ENCODE measurements at places on chromosomes 1 and 21.
A peak's percentile ranks its signal among the peaks of the same experiment; 100 is the strongest.

- DNase-seq: no peak
Measured at GRCh38 chr1:239056940-239057339, 329.4 kb upstream of the CHRM3 start.

DNA sequence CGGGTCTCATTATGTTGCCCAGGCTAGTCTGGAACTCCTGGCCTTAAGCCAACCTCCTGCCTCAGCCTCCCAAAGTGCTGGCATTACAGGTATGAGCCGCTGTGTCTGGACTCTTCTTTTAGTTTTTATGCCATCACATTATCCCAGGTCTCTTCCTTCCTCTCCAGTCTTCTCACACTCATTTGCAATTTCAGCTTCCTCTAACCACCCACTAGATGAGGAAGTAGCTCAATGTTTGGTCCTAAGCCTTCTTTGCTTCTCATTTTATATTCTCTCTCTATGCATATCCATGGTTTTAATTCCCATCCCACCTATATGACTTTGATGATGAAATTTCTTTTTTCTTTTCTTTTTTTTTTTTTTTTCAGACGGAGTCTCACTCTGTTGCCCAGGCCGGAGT is 3.1 kb upstream of the ZBTB8A start:
- DNase-seq: peak; percentile 5

- DNase-seq: no peak
Measured at GRCh38 chr21:30391492-30392025, 4.3 kb upstream of the KRTAP13-1 start.

GRCh38 chr1:228100822-228101613 is 2.1 kb downstream of the C1orf35 start:
- DNase-seq: no peak

DNA sequence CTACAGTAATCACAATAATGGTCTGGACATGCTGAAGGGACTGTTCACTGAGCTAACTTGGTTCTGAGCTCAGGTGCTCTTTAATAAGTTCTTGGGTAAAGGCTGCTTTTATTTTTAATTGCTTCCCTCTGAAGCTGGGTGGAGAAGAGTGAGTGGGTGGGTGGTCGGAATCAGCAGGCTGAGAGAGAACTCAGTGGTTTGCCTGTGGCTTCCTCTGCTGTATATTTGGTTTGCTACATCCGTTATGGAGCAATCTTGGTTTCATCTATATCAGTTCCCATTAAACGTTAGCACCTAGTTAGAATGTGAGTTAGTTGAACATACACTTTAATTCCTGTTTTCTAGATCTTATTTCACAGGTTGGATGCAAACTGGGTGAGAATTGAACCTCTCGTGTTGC is 23.3 kb downstream of the CNIH4 start:
- DNase-seq: peak; percentile 84

GRCh38 chr1:46764402-46764801 is 34.4 kb upstream of the CYP4B1 start:
- DNase-seq: no peak

GRCh38 chr1:9270290-9270883 is 22.3 kb upstream of the SPSB1 start:
- DNase-seq: no peak

DNA sequence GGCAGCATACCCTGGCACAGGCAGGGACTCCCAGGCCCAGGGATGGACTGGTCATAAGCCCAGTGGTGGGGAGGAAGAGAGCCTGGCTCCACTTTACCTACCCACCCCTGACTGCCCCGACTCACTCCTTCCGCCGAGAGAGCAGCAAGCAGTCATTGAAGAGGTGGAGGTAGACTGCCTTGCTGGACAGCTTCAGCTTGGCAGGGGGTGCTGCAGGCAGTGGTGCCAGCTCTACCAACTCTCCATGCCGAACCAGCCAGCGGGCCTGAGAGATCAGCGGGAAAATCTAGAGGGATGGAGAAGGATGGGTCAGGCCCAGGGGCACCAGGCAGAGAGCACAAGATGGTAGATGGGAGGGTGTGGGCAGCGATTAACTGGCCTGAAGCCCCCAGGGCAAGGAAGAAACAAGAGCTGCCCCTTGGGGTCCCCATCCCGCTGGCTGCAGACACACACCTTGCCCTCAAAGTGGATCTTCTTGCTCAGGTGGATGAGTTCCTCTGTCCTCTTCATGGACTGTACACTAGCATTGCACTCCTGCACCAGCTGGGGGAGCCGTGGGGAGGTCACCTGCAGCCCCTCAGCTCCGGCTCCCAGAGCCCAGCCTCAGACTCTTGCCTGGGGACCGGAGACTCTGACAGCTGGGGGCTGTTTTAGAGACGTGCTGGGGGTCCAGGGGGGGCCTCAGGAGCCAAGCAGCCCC is 7.7 kb downstream of the ARHGEF19 start:
- DNase-seq: no peak

- no peak for DNase-seq
Measured at GRCh38 chr21:42401154-42401553, 2.5 kb upstream of the UBASH3A start.

- no peak for DNase-seq
Measured at GRCh38 chr1:55867304-55867843, 652.2 kb upstream of the USP24 start.

- no peak for DNase-seq
Measured at GRCh38 chr1:235622936-235623779, 26.4 kb downstream of the GNG4 start.

DNA sequence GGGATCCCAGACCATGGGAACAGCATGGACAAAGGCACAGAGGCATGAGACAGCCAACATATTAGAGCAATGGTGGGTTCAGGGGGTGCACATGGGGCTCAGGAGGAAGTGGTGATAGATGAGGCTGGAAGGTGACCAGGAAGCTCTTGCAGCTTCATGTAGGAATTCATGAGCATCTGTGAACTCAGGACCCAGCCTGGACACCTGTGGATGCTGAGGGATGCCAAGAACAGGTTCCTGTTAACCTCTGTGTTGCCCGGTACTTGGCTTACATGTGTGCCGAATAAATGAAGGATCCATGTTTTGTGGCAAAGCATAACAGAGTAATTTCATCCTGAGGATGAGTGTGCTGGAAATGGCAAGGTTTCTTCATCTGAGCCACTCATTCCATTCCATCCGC is 9.3 kb upstream of the SSBP3 start:
- DNase-seq: no peak

DNA sequence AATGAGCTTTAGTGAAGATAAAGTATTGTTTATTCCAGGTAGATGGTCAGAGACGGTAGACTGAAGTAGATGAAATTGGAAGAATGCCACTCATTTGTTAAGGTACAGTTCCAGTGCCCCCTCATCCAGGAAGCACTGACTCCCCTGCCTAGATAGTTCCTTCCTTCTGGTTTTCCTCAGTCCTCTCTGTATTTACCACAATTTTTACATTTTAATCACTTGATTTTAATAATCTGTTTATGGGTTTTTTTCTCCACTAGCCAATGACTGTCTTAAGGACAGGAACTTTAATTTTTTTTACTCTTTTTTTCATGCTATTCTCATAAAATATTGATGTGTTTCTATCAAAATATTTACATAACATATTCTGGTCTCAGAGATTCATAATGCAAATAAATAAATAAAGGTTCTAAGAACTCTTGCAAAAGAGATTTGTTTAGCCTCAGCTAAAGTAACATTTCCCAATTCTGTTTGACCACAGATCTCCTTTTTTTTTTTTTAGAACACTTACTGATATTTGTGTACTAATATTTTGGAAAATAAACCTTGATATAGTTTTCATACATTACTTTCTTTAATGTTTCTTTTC is 651.6 kb downstream of the PLPP3 start:
- DNase-seq: no peak

- no peak for DNase-seq
Measured at GRCh38 chr1:196494766-196495165, 113.5 kb downstream of the KCNT2 start.

DNA sequence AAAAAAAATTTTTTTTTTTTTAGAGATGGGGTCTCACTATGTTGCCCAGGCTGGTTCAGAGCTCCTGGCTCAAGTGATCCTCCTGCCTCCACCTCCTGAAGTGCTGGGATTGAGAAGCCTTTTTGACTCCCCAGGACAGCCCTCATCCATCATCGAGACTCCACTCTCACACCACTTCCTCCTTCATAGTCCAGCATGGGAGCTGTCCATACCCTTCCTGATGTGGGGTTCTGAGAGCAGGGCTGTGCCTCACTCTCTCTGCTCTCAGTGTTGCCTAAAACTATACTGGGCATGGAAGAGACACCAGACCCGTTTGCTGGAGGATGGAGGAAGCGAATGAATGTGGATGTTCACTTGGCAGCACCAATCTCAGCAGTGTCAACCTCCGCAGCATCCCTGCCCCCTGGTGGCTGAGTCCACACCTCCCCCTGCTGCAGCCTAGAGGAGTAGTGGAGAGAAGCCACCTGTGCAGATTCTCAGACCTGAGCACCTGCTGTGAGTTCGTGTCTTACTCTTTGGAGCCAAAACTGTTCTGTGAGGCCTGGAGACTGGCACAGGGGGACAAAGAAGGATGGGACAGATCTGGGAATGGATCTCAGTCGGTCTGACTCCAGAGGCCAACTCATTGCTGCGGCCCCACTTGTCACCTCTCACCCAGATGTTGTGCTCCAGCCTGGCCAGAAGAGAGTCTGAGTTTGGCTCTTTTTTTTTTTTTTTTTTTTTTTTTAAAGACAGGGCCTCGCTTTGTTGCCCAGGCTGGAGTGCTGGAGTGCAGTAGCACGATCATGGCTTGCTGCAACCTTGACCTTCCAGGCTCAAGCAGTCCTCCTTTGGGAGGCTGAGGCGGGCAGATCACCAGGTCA is 17.7 kb downstream of the TINAGL1 start:
- DNase-seq: no peak

DNA sequence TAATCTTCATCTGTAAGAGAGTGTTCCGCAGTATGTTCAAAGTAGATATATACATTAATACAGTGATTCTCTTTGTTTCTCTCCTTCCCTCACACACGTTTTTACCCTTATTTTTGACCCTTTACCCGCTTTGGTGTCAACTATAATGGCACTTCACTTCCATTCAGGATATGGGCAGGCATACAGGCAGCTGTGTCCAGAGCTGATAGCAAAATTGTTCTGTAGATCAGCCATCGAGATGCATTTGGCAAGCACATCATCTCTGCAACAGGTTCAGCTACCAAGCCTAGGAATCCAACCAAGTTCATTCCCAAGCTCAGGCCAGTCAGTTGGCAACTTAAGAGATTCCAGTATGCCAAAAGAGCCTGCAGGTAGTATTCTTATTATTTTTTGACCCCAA is 74.8 kb downstream of the FNBP1L start:
- DNase-seq: no peak

DNA sequence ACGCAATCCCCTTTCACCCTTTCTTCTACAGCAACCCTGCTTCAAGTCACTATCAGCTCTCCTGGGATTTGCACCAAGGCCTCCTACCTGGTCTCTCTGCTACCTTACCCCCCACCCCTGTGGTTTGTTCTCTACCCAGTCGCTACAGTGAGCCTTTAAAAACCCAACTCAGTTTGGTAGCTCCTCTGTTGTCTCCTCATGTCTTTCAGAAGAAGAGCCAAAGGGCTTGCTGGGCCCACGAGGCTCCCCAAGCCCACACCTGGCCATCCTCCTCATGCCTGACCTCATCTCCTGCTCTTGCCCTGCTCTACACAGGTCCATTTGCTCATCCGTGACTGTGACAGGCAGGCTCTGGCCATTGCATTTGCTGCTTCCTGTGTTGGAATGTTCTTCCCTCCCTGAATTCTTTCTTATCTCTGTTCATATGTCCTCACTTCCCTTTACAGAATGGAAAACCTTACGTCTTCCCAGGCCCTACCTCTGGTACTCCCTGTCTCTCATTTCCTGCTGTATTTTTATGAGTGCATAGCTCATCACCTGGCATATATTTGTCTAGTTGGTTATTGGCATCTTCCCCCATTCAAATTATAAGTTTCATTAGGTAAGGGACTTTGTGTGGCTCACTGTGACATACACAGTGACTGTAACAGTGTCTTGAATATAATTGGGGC is 3.3 kb downstream of the RGS16 start:
- no peak for DNase-seq

DNA sequence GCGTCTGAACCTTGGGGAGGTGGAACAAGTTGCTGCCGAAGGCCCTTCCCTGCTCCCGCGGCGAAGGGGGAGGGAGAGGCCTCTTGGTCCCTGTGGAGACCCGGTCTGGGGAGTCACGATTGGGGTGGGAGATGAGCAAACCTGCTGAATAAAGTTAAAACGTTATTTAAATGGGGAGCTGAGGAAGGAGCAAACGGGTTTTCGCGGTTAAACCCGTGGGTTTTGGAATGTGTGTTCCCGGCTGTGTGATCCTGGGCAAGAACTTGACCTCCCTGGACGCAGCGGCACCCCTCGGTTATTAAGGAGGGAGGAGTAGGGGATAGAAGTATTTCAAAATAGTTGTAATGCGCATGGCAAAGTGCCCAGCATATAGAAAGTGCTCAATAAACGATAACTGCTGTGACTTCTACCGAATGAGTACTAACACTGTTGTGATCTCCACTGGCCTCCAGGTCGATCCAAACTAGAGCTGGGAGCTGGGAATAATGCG is 3.4 kb downstream of the FAM110D start:
- DNase-seq: no peak

GRCh38 chr1:229046251-229046853 is 224.6 kb upstream of the RAB4A start:
- DNase-seq: no peak

DNA sequence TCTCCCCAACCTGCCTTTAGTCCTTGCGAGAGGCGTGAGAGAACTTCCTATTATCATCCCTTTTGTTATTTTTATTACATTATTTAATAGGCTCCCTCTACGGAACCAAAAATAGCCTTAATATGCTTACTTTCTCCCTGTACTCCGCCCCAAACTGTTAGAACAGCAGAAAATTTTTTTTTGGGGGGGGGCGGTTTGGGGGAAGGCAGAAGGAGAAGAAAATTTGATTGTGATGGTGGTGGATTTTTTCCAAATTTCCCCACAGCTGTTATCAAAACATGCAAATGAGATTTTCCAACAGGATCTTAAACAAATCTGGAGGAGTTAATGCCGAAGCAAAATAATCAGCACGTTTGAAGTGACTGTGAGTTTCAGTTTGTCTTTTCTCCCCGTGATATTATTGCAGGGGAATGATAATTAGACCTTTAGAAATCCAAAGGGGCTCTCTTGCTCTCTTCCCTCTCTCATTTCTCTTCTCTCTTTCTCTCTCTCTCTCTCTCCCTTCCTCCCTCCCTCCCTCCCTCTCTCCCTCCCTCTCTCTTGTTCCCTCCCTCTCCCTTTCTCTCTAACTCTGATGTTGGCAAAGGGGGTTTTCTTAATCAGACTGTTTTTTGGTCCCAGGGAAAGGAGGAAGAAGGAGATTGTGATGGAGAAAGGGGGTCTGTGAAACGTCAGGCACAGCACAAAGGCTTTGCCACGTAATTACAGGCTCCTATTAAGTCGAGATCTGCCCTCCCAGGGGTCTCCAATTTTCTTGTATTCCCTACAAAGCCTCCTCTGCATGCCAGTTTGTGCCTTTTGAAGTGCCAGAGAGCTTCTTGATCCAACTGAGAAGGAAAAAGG is 1.1 kb upstream of the PRRX1 start:
- DNase-seq: no peak

GRCh38 chr1:107532318-107532717 is 391.5 kb downstream of the NTNG1 start:
- no peak for DNase-seq

DNA sequence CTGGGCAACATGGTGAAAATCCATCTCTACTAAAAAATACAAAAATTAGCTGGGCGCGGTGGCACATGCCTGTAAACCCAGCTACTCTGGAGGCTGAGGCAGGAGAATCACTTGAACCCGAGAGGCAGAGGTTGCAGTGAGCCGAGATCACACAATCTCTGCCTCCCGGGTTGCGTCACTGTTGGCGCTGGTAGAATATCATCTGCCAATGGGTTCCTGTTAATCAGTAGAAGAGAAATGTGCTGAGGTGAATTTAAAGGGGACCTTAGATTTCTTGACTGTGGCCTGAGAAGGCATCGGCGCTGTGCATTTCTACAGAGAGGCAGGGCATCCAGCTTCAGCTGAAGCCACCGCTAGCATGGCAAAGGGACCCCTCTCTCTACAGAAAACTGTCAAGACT is 68.0 kb downstream of the TGFB2 start:
- DNase-seq: no peak
